ENCODE measurements at places on chromosomes 5 and 9. TPM values are rescaled to one million over a fixed set of nuclear protein-coding genes. Genes with fewer than 3 reads are reported as not detected.
A peak's percentile ranks its signal among the peaks of the same experiment; 100 is the strongest.

- no peak for DNase-seq
- H3K4me3 ChIP-seq = no peak overlapping the region
- H3K36me3 ChIP-seq = no peaks in the 10 kb centered on the region
- no peaks in the 10 kb centered on the region for H3K4me1 ChIP-seq
- H3K27me3 ChIP-seq = no peaks in the 10 kb centered on the region
- no peak overlapping the region for H3K27ac ChIP-seq
Observed at GRCh38 chr5:142852416-142853198, 82.4 kb downstream of the ARHGAP26 start.

DNA sequence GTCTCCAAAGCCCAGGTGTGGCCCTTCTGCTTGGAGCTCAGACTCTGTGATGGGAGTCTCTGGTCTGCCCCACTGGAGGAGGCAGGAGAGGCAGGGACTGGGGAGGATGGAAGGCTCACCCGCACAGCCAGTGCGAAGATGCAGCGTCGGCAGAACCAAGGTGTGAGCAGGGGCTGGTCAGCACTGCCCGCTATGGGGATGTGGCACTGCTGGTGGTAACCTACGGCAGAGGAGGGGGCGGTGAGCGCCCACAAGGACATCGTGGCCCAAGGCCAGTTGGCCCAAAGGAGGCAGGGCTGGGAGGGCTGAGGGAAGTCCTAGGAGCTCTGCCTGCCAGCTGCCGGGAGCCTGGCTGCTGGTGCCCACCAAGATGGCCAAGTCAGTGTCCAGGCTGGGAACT lies 7.3 kb downstream of the PHF19 start:
- no peaks in the 10 kb centered on the region for H3K27me3 ChIP-seq
- no peak overlapping the region for H3K4me3 ChIP-seq
- no peaks in the 10 kb centered on the region for H3K36me3 ChIP-seq
- DNase-seq = peak; percentile 17

Gene SAP30L
- total RNA-seq = 14.8 TPM

GRCh38 chr9:77643871-77644270 lies 4.3 kb downstream of the GNA14 start:
- DNase-seq = no peak
- no peaks in the 10 kb centered on the region for H3K27me3 ChIP-seq
- H3K36me3 ChIP-seq = no peaks in the 10 kb centered on the region
- no peak overlapping the region for H3K27ac ChIP-seq
- no peaks in the 10 kb centered on the region for H3K4me1 ChIP-seq

DNA sequence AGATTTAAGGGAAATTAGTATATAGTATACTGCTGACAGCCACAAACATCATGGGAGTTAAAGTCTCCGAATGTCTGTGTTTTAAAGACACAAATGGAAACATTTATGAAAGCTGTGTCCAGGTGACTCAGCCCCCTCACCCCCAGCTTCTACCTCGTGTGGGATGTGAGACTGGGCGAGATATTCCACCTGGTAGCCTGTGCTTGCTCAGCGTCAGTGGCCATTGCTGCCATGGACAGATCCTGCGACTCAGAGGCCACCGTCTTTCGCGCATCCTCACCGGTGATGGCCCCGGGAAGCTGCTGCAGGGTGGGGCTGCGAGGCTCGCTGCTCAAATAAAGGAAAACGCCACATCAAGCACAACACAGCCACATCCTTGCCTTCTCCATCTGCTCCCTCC lies 31.2 kb upstream of the EXOC3 start:
- no peaks in the 10 kb centered on the region for H3K4me1 ChIP-seq
- no peak overlapping the region for H3K4me3 ChIP-seq
- no peaks in the 10 kb centered on the region for H3K27me3 ChIP-seq
- H3K27ac ChIP-seq = no peak overlapping the region
- H3K36me3 ChIP-seq = no peaks in the 10 kb centered on the region
- DNase-seq = no peak

DNA sequence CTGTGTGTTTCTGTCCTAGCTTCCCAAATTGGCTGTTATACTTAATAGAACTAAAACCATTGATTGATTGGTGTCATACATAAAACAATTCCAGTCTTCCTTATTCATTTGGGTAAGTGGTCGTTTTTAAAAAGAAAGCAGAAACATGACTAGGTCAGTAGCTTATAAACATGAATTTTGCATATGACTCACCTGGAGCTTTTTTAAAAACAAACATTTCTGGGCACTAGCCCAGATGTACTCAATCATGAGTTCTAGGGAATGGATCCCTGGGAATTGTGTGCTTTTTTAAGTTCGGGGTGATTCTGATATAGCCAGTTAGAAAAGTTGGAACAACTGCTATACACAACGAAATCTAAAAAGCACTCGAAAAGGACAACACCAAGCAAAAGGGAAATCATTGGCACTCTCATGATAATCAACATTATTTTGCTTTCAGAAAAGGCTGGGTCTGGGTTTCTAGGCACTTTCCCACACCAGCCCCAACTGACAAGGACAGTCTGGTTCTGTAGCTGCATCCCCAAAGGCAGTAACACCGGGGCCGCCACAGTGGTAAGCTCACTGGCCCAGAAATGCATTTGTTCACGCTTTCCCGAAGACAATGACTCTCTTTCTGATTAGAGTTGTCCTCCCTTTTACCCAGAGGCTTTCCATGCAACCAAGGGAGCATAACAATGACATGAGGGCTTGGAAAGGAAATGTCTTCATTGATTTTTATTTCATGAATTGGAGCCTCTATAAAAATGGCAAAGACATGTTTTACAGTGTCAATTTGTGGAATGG lies 664.9 kb upstream of the WWC1 start:
- no peaks in the 10 kb centered on the region for H3K4me1 ChIP-seq
- DNase-seq = no peak
- H3K27ac ChIP-seq = no peak overlapping the region
- H3K4me3 ChIP-seq = no peak overlapping the region

DNA sequence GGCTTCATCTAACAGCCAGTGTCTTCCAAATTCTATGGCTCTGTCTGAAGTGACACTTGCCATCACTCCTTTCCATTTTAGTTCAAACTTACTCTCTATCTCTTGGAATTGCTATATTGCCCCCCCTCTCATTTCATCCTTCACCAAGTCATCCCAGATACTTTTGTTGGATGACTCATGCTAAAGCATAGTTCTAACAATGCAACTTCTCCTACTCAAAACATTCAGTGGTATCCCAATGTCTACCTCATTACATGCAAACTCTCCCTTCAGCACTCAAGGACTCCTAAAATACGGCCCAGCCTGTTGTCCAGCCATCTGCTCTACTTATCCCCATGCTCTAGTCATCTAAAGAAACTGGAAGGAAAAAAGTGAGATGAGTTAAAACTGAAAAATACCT lies 171.6 kb downstream of the RASEF start:
- no peak overlapping the region for H3K27ac ChIP-seq
- H3K4me3 ChIP-seq = no peak overlapping the region
- DNase-seq = no peak
- no peaks in the 10 kb centered on the region for H3K27me3 ChIP-seq
- no peaks in the 10 kb centered on the region for H3K36me3 ChIP-seq

Gene PCDHA6
- total RNA-seq = 1.7 TPM

Data from pancreas (tissue), 10 donors.